T1000 (cell line): ENCODE measurements at places on chromosomes 4 and X.

DNA sequence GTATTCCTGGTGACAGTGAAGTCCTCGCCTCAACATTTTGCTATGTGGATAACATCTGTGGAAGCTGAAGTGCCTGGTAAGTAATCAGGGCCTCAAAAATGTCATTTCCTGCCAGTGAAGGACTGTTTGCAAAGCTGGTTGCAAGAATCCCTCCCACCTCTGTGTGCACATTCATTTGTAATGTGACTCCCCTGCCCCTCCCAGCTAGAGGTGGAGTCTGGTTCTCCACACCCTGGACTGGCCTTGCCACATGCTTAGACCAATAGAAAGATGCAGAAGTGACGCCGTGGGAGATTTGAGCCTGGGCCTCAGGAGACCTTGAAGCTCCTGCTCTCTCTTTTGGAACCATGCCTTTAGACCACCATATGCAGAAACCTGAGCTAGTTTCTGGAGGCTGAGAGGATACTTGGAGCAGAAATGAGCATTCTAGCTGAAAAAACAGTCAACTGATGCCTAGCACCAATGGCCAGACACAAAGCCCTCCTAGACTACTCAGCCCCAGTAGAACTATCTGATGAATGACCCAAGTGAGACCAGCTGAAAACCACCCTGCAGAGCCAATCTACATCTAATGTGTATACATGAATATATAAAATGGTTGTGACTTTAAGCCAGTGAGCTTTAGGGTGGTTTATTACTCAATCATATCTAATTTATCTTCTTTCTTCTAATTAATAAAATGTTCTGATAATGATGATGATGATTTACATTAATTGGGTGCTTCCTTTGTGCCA is 47.8 kb upstream of the CRMP1 start:
- no peak for DNase-seq

DNA sequence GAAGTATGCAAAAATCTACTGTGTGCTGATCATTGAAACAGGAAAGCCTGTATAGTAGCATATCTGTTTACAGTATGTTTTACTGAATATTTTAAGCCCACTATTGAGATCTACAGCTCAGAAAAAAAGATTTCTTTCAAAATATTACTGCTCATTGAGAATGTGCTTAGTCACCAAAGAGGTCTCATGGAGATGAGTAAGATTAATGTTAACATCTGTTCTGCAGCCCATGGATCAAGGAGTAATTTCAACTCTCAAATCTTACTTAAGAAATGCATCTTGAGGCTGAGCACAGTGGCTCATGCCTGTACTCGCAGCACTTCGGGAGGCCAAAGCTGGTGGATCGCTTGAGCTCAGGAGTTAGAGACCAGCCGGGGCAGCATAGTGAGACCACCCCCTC is 3.3 kb downstream of the RNF4 start:
- no peak for DNase-seq

- no peak for DNase-seq
These were observed 9.2 kb upstream of the HPGD start for GRCh38 chr4:174531486-174531885.

- DNase-seq = no peak
These were observed 673.6 kb upstream of the TENM3 start for GRCh38 chr4:181569553-181569952.

- DNase-seq = no peak
These were observed 30.9 kb downstream of the RAB33B start for GRCh38 chr4:139484783-139485311.

DNA sequence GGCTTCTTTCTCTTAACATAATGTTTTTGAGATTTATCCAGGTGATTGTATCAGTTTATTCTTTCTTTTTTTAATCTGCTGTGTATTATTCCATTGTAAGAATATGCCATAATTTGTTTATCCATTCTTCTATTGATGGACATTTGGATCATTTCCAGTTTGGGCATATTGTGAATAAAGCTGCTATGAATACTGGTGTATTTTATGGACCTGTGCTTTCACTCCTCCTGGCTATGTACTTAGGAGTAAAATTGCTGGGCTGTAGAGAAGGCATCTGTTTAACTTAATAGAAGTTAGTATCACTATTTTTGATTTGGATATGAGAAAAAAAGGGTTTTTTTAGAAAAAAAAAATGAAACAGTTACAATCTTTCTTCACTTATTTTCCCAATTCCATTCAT is 50.0 kb upstream of the FAM9C start:
- no peak for DNase-seq

- no peak for DNase-seq
These were observed 340.1 kb upstream of the NR3C2 start for GRCh38 chr4:148782284-148782683.

DNA sequence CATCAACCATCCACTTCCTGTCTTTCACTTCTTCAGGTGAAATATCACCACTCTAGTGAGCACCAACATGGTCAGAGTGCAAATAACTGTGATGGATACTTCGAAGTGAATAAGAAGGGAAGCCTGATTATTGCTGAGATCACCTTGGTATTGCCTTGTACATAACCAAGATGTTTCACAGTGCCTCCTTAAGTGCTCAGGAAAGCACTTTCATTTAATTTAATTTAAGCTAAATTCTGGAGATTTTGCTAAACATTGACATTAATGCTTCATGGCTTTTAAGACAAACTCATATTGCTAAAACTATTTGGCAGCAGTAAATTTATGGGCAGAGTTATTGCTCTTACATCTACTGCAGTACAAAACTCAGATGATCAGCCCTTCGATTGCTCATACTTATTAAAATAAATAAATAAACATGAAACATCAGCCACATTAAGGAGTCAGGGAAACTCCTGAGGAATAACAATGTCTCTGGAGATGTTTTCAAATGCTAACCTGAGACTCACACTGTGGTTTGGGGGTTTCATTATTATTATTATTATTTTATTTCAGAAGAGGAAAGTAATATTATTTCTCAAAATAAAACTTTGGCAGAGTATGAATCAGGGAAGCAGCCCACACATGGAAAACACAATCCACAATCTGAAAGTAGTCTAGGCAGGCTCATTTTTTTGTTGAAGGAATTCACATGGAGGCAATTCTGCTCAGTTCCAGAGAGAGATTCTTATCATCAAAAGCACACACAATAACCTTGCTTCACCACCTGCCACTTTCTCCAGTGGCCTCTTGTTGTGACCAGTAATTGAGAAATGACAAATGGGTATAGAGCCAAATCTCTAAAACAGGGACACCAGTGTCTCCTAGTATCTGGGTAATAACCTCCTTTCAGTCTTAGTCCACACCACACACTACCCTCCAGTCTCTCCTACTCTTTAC is 344.2 kb downstream of the MAPK10 start:
- DNase-seq = no peak

GRCh38 chr4:124745985-124746801 is 33.7 kb upstream of the ANKRD50 start:
- DNase-seq = no peak

DNA sequence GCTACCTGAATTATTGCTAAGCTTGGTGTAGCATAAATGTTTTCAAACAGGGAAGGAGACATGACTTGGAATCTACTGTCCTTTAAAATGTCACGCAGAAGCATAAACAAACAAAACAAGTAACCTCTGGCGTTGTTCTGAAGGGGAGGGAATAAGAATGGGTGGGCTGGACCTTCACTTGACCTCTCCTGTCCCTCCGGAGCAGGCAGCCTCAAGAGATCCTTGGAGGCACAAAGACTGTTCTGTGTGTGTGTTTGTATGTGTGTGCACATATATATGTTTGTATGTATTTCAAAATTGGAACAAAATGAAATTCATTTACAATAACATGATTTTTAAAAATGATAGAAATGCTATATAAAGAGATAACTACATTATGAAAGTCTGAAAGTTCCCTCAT is 91.3 kb upstream of the DCLK2 start:
- no peak for DNase-seq

DNA sequence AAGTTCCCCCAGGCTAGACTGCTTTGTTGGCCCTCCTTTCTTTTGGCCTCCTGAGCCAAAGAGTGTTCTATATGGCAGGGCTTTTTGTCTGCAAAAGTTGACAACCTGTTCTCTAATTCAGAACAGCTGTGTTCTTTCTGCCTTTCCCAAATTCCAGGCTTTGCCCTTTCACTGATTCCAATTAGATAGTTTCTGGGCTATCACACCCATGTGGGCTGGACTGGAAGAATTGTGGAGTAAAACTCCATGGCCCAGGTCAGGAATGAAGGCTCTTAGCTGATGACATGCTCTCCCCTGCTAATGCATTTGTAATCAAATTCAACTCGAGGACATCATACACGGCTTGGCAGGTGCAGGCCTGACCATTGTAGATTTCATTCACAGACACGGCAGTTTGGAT is 19.4 kb downstream of the BMP3 start:
- no peak for DNase-seq

GRCh38 chr4:17068891-17069290 is 170.4 kb upstream of the LDB2 start:
- no peak for DNase-seq

DNA sequence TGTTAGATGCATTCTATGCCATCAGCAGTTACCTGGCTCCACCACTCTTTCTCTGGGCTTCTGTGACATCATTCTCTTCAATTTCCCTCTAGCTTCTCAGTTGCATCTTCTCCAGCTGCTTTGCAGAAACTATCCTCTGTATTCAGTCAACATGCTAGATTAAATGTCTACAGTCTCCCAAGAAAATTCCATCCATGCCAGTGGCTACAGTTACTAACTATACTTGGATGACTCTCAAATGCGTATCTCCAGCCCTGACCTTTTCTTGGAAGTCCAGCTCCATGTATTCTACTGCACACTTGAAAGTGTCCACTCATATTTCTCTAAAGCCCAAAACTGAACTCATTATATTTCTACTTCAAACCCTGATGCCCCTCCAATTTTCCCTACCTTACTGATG is 232.3 kb upstream of the TENM3 start:
- no peak for DNase-seq

GRCh38 chrX:152641256-152641875 is 3.7 kb downstream of the GABRQ start:
- no peak for DNase-seq

DNA sequence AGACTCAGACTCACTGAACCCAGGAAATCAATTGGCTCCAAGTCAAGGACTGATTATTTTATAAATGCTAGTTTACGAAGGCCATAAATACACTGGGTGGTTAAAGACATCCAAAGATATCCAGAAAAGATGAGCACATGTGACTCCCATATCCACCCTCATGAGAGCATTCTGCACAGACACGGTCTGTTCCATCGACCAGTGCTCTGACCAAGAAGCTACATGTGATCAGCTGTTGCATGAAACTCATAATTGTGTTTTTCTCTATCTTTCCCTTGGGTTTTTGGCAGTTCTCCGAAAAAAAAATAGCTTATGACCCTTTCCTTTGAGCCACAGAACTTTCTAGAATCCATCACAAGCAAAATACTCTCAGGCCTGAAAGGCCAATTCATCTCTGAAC is 2.7 kb upstream of the PIR start:
- no peak for DNase-seq

DNA sequence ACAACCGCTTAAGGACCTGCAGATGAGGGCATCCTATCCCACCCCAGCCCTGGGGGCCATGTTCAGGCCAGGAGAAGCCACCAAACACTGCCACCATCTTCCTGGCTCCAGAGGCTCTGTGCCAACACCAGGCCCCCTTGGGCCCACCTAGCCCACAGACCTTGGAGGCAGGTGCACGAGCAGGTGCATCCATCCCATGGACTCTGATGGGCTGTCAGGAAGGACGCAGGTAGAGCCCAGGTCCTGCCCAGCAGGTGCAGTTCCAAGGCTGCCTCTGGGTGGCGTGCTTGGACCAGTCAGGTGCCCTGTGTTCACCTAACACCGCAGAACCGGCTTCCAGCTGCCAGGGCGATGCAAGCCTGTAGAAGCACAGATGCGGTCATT is 22.8 kb upstream of the PDE6B start:
- no peak for DNase-seq

DNA sequence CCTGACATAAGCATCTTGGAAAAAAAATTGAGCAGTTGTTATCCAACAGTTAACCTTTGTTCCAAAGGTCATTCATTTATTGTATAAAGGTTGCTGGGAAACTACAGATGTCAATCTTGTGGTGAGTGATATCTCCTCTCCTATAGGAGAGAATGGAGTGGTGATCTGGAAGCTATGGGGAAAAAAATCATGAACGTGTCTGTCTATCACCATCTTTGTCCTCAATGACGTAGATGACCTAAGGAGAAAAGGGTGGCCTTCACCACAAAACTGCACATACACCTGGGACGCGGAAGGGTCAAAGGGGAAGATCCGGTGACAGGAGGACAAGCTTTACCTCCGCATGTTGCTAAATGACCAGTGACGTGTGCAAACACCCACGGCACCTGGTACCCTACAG is 27.3 kb downstream of the ASB5 start:
- DNase-seq = no peak

- DNase-seq = no peak
These were observed 1079.9 kb upstream of the SLIT2 start for GRCh38 chr4:19171832-19172231.

- DNase-seq = no peak
These were observed 645.9 kb upstream of the INTU start for GRCh38 chr4:126986828-126987227.

DNA sequence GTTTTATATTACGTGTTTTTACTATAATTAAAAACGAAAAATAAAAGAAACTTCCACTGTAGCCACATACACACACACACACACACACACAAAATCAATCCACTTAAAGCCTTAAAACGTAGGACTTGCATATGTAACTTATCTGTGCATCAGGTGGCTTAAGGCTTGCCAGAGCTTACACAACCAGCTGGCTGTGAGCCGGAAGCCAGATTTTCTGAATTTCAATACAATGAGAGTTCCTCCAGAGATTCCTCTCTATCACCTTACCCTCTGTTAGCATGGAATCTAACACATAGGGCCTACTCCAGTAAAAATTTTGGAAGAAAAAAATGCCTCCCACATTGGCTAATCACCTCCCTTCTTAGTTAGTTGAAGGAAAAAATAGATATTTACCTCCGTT is 27.9 kb upstream of the SLITRK4 start:
- DNase-seq = no peak

- no peak for DNase-seq
These were observed 436.0 kb upstream of the INTU start for GRCh38 chr4:127196655-127197352.

DNA sequence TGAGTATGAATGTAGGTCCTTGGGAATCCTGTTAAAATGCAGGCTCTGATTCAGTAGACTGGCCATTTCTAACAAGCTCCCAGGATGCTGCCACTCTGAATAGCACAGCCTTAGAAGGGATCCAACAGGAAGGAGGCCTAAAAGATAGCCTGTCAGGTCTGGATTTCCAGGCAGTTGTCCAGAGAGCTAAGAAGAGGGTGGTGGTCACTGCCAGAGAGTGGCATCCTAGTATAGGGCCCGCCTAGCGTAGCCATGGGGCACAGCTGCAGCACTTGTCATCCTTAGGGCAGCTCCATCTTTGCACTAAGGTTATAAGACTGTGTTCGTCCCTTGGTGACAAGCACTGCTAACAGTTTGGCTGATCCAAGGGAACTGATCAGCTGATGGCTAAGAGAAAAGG is 20.5 kb upstream of the NUP54 start:
- no peak for DNase-seq

DNA sequence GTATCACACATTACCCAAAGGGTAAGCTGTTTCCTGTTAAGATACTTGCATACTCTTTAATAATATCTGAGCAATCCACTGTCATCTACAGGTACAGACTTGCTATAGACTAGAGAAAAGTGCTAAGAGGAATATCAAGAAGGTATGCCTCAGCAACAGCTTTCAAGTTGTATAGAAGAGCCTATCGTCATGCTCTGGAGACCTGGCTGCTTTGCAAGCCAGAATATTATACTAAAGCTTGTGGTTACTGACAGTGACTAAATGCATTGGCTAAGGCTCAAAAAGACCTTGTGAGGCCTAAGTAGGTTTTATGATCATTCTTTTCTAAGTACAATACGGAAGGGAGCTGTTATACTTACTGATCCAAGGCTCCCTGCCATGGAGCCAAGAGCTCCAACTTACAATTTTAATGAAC is 11.3 kb downstream of the LAMP2 start:
- no peak for DNase-seq
